ENCODE measurements at places on chromosomes 4 and X.

DNA sequence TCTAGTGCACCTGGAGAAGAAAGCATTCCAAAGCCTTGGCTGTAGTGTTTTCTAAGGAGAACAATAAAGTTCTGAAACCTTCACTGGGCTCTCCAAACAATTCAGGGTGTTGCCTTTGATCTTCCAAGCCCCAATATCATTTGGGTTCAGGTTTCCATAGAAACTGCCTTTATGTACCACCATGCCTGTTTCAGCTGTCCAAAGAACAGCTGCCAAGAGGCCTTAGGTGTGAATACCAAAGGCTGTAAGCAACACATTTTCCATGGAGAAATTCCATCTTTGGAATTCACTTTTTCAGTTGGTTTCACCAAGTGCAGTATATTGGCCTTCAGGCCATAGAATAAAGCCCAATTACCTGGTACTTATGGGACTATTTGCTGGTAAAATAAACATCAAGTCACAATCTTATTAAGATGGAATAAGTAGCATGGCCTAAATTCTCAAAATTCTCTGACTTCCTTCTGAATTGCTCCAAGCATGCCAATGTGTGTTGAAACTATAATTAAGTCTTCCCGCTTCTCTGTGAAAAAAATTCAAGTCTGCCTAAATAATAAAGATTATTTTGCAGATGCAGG is 61.9 kb downstream of the COX18 start:
- no peak for DNase-seq

DNA sequence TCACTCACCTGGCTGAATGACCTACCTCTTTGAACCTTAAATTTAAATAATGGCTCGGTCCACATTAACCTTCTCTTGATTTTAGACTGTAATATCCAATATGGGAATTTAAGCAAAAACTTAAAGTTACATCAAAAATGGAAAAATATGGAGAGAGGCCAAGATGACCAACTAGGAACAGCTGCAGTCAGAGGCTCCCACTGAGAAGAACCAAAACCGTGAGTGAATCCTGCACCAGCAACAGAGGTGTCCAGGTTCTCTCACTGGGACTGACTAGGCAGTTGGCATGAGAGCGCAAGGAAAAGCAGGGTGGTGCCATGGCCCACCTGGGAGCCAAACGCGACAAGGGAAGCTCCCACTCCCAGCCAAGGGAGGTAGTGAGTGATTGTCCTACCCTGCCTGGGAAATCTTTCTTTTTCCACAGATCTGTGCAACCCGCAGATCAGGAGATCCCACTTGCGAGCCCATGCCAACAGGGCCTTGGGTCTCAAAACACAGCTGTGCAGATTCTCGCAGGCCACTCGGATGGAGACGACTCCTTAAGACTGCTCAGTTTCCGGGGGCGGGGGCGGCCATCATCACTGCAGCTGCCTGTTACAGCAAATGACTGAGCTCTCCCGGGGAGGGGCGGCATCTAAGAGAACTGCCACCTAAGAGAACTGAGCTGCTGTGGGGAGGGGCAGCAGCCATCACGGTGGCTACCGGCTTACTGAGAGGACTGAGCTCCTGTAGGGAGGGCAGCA is 343.4 kb downstream of the DMD start:
- DNase-seq: no peak

- DNase-seq: no peak
These were observed at the start of gene BST1 for GRCh38 chr4:15702941-15703403. BST1 (plus strand) TSS chr4:15703065; CDS start chr4:15703145, 80 bp downstream.

DNA sequence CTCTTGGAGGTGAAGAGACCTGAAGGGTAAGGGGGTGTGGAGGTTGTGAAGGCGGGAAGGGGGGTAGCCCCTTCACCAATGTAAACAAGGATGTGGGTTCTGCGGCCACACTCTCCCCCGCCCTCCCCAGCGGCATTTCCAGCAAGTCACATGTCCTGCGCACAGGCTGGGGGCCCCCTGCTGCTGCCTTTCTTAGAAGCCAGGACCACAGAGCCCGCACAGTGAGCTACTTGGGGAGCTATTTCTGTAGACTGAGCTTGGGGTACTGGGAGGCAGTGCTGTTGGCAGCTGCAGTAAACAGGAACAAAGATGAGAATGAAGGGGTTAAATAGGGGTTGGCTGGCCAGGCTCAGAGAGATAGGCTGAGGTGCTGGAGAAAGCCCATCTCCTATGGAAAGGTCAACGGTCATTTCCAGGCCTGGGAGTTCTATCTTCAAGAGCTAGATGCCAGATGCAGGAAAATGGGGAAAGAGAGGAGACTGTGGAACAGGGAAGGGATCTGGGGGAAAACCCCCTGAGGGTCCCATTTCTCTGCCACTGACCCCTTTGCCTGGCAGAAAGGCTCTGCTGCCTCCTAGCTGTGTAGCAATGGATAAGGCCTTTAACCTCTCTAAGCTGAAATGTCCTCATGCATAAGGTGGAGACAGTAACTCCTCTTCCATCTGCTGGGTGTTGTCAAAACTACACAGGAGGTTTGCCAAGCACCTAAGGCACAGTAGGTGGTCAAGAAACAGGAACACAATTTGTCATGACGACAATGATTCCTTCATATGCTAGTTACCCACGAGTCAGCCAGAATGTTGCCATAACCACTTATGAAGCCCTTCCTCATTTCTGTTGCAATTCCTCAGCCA is 18.5 kb upstream of the PIM2 start:
- no peak for DNase-seq

- DNase-seq: no peak
These were observed 249.3 kb upstream of the GATB start for GRCh38 chr4:152009983-152010709.

- DNase-seq: no peak
These were observed 161.2 kb downstream of the STK32B start for GRCh38 chr4:5212255-5213013.

- no peak for DNase-seq
These were observed 16.6 kb upstream of the UBE2D3 start for GRCh38 chr4:102843938-102844337.

- DNase-seq: no peak
These were observed 1.5 kb downstream of the TMEM156 start for GRCh38 chr4:39030725-39031124.

DNA sequence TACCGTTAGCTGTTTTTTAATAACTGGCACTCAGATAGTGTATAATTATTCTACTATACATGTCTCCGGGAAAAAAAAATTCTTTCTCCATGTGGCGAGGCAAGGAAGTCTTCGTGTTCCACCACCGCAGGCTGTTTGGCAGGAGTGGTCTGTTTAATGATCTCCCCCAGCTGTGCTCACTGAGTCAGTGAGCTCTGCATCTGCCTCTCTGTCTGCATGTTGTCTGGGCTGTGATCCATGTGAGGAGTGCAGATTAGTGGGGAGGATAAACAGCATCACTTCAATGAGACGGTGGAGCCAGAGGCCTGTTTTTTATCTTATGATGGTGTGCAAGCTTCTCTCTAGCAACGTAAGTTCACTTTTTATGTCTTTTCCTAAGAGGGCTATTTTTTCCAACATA is 69.8 kb downstream of the RPS3A start:
- no peak for DNase-seq

- no peak for DNase-seq
These were observed 80.8 kb upstream of the CLNK start for GRCh38 chr4:10765386-10765785.

GRCh38 chr4:1621526-1621925 is 62.6 kb downstream of the FAM53A start:
- DNase-seq: no peak

DNA sequence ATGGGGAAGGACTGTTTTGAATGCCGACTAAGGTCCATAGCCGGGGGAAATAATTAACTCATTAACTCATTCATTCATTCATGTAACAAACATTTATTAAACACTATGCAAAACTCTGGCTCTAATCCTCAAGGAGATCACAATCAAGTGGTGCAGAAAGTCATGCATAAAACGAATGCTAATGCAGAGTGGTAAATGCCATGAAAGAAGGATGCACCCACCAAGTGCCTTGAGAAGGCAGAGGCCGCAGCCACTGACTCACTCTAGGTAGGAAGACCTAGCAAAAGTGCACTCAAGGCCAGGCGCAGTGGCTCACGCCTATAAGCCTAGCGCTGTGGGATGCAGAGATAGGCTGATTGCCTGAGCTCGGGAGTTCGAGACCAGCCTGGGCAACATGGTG is 22.9 kb downstream of the SLITRK2 start:
- no peak for DNase-seq

DNA sequence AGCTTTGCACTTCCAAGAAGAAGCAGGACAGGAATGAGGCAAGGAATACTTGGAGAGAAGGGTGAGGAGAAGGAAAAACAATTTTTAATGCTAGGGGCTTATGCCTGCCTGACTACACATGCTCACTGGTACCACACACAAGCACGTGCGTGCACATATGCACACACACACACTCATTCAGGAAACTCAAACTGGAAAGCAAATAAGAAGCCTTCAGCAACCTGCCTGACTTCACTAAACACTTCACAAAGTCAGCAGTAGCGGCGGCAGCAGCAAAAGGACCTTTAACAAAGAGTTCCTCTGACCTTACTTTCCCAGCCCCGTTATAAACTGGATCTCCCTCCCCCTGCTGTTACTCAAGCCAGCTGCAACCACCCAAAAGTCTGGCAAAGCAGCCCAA is 3.3 kb downstream of the ZDHHC9 start:
- no peak for DNase-seq

DNA sequence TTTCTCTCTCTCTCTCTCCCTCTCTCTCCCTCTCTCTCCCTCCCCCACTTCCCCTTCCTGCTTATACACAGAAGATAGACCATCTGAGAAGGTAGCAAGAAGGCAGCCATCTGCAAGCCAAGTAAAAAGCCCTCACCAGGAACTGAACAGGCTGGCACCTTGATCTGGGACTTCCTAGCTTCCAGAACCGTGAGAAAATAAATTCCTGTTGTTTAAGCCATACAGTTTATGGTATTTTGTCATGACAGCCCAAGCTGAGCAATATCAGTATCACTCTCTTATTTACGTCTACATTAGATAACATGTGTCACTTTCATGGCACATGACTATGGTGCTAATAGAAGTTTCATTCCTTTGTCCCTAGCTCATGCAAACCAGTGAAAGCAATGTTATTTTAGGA is 581.1 kb downstream of the INPP4B start:
- no peak for DNase-seq

DNA sequence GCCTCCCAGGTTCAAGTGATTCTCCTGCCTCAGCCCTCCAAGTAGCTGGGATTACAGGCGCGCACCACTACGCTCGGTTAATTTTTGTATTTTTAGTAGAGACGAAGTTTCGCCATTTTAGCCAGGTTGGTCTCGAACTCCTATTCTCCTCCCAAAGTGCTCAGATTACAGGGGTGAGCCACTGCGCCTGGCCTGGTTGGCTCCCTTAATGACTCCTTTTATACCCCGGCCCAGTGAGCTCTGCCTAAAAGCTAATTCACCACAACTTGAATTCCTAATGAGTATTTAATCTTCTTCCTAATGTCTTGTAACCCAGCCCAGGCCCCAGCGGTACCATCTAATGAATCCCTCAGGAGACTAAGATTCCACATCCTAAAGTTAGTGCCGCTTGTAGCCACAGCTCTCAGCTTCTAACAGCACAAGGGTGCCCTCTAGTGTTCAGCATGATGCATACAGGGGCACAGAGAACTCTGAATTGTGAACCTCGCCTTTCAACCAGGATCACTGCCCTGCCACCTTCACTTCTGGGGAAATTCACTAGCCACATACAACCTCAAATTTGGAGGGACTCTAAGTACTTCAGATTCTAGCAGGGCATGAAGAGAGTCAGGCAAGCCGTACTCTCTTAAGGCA is 89.5 kb downstream of the OR13H1 start:
- peak; percentile 75 for DNase-seq

DNA sequence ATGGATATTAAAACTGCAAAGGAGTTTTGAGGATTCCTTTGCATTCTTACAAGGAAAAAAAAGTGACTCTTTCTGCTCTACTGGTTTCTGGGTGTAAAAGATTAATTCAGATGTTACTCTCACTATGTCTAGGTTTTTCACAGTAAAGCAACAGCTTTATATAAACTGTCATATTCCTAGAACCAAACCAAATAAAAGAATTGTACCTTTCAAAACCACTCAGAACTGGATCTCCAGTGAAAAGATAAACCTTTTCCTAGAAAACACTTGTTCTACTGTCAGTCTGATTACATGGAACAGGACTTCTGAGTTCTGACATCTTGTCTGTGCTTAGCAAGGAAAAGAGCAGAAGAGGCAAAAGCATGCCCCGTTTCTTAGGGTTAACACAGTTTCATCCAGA is 5.0 kb upstream of the PPID start:
- no peak for DNase-seq

GRCh38 chr4:110949542-110949941 is 326.7 kb upstream of the PITX2 start:
- DNase-seq: no peak

- no peak for DNase-seq
These were observed 462.8 kb downstream of the MID1IP1 start for GRCh38 chrX:39264023-39264422.

DNA sequence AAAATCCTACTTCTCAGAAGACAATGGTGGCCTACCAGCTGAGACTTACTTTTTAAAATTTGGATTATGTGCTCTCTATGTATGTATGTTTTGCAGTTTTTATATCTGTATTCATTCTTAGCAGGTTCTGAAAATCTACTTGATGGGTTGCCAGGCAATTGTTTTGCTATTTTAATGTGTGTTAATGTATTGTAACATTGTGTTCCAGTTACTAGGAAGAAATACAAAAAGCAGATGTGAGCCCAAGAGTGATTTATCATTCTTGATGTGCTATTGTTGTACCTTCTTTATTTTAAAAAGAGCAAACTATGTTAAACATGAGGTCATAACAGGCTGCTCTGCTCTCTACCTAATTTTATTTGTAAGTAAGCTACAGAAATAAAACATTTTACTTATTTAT is 81.9 kb downstream of the REPS2 start:
- DNase-seq: no peak

DNA sequence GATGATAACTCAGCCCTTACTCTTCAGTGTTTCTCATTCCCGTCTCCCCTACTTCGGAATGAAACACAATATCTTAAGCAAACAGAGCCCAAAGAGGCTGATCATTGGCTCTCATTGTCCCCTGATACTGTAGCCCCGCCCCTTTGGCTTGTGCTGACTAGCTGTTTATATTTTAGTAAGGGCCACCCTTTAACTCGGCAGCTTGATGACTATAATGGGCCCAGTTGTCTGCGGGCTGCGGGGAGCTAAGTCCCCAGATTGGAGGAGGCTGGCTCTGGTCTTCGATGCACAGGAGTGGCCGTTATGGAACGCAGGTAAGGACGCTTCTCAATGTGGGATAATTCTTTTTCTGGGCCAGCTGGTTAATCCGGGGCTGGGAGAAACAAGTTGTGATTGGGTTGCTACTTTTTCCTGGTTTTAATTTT is at the start of gene TRIM2:
Gene TRIM2 (plus strand): TSS at position 197 of the 425 bp plus-strand sequence. CDS start 88 bp downstream, at position 285.
- no peak for DNase-seq

DNA sequence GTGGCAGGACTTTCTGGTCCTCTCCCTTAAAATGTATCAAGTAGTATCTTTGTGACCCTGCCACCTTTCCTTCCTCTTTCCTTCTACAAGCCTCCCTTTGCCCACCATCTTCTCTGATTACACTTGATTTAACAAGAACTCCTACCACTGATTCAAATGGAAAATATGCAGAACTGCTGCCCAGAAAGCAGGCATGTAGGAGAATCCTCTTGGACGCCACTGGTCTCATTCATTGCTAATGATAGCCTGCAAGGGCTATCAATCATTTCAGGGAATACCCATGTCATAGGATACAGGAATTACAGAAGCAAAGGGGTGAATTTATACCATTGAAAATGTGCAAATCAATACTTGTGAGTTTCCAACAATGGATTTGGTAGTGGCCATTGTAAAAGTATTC is 294.6 kb upstream of the NRK start:
- no peak for DNase-seq

- DNase-seq: no peak
These were observed 66.7 kb upstream of the PJA1 start for GRCh38 chrX:69231903-69232302.

- DNase-seq: no peak
These were observed 241.4 kb upstream of the GALNT7 start for GRCh38 chr4:172927096-172927814.

GRCh38 chr4:137610960-137611359 is 78.7 kb upstream of the PCDH18 start:
- DNase-seq: peak; percentile 30

Measured in RKO (cell line).